Activated CD4-positive, CD25-positive, alpha-beta regulatory T cell treated with anti-CD3 and anti-CD28 coated beads, Interleukin-2, amount 50 U/mL, for 72 hours (primary cell): ENCODE measurements at places on chromosomes 11 and 22.

DNA sequence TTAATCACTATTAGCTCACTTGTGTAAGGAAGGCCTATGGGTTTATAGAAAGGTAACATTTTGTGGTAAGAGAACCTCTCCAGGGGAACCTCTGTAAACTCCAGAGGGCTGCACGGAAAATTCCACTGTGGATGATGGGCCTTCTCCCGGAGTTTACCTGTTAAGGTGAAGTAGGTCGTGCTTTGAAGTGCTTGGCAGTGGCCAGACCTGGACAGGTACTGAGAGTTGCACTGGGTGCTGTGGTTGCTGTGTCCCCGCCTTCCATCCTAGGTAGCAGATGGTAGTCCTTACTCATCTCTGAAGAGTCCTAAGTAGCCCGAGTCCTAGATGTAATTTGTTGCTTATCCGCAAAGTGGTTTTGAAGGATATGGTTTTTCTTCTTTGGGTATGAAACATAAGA is 133.4 kb downstream of the TEAD1 start:
- DNase-seq: no peak

GRCh38 chr11:91742155-91742554 is 482.5 kb upstream of the FAT3 start:
- DNase-seq: no peak

DNA sequence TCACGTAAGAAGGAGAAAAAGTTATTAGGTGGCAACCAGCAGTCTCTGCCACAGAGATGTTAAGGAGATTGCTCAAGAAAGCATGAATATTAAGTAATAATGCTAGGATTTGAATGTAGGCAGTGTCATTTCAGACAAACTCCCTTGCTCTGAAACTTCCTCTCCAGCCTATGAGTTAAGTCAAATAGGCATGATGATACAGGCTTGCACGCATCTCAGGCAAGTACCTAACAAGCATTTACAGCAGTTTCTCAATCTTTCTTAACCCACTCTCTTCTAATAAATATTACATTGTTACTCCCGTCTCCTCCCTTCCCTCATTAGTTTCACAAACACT is 72.7 kb downstream of the RAB38 start:
- no peak for DNase-seq

- DNase-seq: no peak
These were observed 9.6 kb downstream of the SULT4A1 start for GRCh38 chr22:43852573-43853327.

DNA sequence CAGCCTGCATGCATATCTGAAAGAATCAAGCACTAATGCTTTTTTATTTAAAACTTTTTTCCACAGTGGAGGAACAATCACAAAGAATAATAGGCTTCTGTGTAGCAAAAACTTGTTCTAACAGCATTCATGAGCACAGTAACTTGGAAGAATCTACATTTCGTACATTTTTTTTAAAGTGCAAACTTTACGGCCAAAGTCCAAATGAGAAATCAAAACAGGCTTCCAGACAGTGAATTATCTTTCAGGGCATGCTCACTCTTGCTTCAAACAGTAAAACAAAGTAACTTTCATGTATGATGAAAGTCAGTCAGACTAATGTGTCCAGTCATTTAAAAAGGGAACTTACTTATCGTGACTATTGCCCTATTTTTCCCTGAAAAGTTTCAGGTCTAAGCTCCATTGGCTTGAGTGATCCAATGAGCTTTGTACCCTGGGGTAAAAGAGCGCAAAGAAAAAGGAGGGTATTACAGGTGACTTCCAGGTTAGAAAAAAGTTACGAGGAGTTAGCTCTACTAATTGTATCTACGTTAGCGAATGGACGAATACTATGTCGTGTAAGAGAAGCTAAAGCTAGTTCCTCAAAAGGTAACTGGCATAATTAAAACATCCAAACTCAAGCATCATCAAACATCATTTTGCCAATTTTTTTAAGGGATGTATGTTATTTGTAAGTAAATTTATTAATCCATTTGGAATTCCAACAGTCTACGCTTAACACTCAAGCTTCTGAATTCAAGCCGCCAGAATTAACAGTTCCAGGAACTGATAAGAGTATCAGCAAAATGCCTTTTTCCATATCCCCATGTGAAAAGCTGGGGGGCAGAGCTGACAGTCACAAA is 1.7 kb downstream of the PICALM start:
- DNase-seq: no peak

- no peak for DNase-seq
These were observed 6.1 kb downstream of the APOL3 start for GRCh38 chr22:36154423-36154945.

- DNase-seq: no peak
These were observed 252.6 kb downstream of the GUCY1A2 start for GRCh38 chr11:106765469-106766258.

DNA sequence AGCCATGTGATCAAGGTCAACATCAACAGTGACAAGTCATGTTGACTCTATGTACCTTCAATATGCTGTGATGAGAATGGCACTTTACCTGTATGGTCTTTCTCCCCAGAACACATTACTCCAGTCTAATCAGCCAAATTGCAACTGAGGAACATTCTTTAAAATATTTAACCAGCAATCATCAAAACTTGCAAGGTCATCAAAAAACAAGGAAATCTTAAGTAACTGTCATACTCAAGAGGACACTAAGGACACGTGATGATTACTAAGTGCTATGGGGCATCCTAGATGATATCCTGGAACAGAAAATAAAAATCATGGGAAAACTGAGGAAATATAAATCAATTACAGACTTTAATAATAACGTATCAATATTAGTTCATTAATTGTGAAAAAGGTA is 118.9 kb downstream of the EFCAB6 start:
- DNase-seq: no peak

GRCh38 chr22:37187891-37188761 is at the start of gene C1QTNF6:
TSS of gene C1QTNF6 (minus strand) at chr22:37188247. CDS start at chr22:37188213, 34 bp downstream.
- no peak for DNase-seq

GRCh38 chr11:132312161-132312560 is 941.7 kb downstream of the NTM start:
- no peak for DNase-seq

DNA sequence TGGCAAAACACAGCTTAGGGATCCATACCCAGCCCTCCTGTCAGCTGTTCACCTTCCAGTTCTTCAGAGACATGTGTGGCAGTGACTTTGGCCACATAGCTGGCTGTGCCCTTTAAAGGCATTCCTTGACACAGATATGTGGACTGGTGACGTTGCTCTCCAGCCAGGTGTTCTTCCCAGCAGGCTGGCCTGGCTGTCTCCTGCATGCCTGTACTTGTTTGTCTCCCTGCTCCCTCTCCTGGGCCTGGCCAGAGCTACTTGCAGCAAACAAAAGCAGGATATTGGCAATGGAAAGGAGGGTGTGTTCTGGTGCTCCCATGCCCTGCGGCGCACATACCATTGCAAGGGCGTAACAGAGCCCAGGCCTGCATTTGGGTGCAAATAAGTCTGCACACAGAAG is 38.3 kb downstream of the PIK3IP1 start:
- no peak for DNase-seq

- peak; percentile 25 for DNase-seq
These were observed 6.7 kb downstream of the MUC5B start for GRCh38 chr11:1229471-1230120.

- DNase-seq: no peak
These were observed 654 bp downstream of the TMEM86A start for GRCh38 chr11:18699269-18699596.

- no peak for DNase-seq
These were observed 48.8 kb downstream of the ENDOD1 start for GRCh38 chr11:95138448-95138847.

GRCh38 chr22:47168900-47169800 is 406.7 kb downstream of the TBC1D22A start:
- peak; percentile 16 for DNase-seq

DNA sequence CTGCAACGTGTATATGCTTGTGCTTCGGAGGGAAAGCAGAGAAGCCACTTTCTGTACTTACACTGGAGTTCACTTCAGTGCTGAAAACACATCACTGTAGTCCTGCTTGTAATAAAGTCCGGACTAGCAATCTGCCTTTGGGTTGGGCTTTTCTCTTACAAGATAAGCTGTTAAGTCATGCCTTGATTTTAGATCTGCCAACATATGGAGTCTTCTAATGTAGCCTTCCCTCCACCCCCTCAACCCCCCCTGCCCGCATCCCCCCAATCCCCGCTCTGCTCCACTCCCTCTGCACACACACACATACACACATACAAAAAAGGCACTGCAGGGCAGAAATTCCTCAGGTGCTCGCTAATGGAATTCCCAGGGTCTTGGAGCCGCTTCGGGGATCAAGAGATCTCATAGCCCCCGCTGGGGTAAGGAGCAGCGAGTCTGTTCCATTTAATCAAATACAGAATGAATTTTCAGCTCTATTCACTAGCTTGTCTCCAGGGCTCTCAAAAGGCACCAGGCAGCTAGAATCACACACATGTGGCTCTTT is 3.4 kb downstream of the CDON start:
- DNase-seq: no peak

- DNase-seq: no peak
These were observed 20.4 kb downstream of the JHY start for GRCh38 chr11:122902951-122903350.

- DNase-seq: no peak
These were observed 4.7 kb downstream of the OLFML1 start for GRCh38 chr11:7490054-7490453.

GRCh38 chr11:64266339-64266738 is 15.0 kb downstream of the PLCB3 start:
- DNase-seq: no peak

DNA sequence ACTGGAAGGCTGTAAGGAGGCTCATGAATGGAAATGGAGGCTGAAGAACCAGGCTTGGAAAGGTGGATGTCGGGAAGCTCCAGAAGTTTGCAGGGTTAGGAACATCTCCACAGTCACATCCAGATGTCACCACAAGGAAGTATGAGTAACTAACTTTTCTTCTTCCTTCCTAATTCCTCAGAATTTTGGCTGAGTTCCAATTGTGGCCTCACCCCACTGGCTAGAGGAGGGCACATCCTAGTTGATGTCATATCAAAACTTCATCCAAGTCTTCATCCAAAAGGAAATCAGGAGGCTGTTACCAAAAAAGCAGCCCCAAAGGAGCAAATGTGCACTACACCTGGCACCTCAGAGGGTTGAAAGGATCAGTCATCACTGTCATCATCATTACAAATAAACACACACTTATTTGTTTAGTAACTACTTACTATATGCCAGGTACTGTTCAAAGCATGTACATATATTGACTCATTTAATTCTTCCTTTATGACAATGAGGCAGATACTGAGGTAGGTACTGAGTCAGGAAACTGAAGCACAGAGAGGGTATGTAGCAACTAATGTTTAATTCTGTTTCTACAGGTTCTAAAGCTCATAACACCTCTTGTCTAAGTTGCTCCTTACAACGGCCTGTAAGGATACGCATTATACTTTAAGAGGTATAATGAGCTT is 7.3 kb upstream of the PTPN5 start:
- DNase-seq: no peak

- no peak for DNase-seq
These were observed 73.4 kb downstream of the DEUP1 start for GRCh38 chr11:93403930-93404329.

GRCh38 chr11:14384338-14384737 is 25.4 kb upstream of the RRAS2 start:
- no peak for DNase-seq

DNA sequence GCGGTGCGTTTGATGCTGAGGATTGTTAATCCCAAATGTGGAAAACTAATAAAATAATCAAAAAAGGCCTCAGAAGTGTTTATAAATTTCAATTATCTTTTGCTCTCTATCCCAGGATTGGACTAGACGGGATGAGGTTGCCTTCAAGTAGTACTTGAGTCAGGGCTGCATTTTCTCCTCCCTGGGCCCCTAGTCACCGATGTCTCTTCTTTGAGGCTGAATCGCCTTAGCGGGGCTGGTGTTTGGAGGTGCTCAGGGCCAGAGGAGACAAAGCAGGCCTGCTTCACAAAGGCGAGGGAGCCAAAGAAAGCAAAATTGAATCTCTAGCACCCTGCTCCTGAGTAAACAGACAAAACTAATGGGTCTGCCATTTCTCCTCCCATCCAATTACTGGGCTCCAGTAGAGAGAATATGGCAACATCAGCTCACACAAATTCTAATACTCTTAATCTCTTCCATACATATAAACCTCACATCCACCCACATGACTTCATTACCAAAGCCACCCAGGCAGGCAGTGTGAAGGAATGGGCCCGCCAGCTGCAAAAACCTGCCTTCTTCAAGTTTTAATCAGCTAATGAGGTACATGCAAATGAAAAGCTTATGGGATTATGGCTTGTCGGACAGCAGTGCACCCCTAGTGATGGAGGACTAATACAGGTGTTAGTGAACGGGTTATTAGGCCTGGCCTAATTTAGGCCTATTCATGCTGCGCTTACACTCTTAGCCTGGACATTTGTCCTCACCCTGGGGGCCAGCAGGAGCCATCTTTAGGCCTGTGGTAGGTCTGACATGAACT is 52.7 kb upstream of the HTATIP2 start:
- DNase-seq: no peak

DNA sequence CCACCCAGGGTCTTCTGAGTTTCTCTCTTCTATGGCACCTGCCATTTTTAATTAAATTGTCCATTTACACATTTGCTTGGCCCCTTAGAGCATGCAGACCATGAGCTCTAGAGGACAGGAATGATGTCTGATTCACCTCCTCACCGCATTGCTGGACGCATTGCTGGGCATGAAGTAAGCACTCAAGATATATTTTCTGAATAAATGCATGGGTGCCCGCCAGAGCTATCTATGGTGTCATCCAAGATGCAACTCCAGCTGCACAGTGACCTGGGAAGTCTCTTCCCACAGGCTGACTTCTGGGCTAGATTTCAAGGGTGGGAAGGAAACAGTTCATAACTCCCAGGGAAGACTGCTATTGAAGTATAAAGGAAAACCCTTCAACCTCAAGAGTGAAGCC is 66.6 kb upstream of the ASPHD2 start:
- DNase-seq: no peak

- no peak for DNase-seq
These were observed 44.8 kb downstream of the SLN start for GRCh38 chr11:107666911-107667613.

DNA sequence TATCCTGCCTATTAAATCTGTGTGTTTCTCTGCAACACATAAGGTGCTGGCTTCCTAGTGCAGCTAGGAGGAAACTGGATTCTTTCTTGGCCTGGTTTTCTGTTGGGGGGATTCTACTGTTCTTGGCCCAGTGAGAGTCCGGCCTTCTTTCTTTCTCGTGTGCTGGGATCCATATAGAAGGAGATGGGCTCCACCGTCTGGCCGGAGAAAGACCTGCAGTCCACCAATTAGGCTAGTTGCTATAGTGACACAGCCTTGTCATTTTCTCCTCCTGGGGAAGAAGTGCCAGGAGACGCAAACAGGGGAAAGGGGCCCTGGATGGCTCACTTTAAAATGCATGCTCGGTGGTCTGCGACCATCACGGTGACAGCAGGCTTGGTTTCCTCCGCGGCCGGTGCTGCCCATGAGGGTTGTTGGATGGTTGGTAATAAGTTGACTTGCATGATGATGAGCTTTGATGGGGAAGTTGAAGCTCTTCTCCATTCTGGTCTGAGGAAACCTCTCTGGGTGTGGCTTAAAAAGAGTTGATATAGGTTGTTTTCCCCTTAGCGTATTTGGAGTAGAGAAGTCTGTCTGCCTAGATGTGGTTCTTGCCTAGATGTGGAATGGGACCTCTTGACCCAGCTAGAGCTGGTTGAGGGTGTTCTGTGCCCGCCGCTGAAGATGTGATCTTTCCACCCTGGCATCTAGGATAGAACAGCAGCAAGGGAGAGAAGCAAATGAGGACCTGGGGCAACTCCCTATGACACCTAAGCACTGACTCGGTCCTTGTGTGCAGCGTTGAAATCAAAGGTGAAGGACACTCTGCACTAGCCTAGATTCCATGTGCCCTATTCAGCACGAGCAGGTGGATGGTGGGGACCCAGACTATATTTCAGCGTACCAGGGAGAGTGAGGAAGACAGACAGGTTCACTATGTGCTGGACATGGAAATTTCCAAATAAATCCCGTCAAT is 1335.0 kb downstream of the BRD1 start:
- DNase-seq: no peak
